ENCODE measurements at places on chromosomes 5 and 9.

- DNase-seq: no peak
Measured at GRCh38 chr9:110728058-110728457, 59.5 kb downstream of the MUSK start.

GRCh38 chr9:126626127-126626925 lies 12.6 kb downstream of the LMX1B start:
- DNase-seq: no peak

DNA sequence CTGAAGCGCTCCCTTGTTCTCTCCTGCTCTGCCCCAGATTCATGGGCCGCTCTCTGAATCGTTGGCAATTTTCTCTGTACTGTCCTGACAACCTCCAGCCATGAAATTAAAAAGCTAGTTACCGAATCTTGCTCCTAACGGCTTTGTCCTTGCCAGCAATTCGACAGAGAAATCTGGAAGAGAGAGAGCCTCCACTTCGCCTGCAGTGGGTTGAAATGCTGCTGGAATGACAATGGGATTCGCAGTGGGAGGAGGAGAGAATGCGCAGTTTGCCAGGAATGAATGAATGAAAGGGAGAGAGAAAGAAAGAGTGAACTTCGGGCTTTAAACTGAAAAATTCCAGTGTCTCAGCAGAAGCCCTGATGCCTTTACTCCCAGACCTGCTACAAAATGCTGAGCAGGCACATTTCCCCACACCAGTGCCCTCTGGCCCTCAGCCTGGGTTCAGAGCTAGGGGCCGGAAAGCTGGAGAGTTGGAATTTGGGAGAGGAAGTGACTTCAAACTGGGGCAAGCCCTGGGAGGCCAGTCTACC lies 11.5 kb upstream of the BOD1 start:
- peak; percentile 60 for DNase-seq

- DNase-seq: no peak
Measured at GRCh38 chr5:61416010-61416409, 84.0 kb downstream of the ZSWIM6 start.

GRCh38 chr5:92945605-92946097 lies 635.4 kb downstream of the NR2F1-AS1 start:
- DNase-seq: no peak

DNA sequence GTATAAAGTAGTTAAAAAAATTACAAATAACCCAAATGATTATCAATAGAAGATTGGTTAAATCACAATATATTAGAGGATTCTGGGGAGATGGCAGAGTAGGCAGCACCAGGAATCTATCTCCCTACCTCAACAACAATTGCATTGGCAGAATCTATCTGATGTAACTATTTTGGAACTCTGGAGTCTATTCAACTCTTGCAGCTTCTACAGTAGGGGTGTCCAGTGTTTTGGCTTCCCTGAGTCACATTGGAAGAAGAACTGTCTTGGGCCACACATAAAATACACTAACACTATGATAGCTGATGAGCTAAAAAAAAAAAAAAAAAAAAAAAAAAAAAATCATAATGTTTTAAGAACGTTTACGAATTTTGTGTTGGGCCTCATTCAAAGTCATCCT lies 29.2 kb upstream of the ECM2 start:
- DNase-seq: no peak

DNA sequence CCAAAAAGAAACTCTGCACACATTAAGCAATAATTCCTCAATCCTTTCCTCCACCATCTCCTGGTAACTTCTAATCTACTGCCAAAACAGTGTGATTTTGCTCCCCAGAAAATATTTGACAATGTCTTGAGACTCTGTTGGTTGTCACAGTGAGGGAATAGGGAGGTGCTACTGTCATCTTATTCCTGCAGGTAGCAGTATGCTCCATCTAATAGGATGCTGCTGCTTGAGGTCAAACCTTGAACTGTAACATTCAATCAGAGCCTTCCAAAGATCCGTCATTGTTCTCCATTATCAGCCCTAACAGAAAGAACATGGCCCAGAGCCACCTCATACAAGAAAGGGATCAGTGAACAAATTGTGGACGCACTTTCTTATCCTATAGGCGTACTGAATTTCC lies 514.7 kb upstream of the GRIN3A start:
- no peak for DNase-seq

DNA sequence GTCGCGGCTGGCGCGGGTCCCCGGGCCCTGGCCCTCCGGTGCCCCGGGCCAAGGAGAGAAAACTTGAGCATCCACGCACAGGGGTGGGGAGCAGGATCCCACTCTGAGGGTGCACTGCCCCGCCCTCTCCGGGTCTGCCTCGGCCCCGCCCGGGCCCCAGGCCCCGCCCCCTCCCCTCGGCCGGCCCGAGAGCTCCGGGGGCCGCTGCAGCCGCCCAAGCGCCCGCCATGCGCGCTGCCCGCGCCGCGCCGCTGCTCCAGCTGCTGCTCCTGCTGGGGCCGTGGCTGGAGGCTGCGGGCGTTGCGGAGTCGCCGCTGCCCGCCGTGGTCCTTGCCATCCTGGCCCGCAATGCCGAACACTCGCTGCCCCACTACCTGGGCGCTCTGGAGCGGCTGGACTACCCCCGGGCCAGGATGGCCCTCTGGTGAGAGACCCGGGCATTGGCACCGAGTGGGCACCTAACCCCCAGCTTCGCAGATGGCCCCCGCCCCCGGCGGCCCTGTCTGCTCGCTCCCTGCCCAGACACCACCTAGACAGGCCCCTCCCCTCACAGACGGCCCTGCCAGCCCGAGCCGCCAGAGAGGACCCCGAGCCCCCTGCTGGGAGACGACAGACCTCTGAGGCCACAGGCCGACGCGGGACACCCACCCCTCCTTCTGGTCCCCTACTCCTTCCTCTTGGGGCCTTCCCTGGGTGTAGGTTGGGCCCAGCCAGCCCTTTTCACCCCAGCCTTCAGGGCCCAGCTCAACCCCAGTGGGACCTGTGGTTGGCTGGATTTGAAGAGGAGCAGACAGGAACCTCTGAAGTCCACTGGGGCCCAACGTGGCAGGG lies at the start of gene CERCAM:
CERCAM (plus strand) TSS at position 207 of the 831 bp plus-strand sequence; CDS start at position 228, 21 bp downstream.
- peak; percentile 64 for DNase-seq

DNA sequence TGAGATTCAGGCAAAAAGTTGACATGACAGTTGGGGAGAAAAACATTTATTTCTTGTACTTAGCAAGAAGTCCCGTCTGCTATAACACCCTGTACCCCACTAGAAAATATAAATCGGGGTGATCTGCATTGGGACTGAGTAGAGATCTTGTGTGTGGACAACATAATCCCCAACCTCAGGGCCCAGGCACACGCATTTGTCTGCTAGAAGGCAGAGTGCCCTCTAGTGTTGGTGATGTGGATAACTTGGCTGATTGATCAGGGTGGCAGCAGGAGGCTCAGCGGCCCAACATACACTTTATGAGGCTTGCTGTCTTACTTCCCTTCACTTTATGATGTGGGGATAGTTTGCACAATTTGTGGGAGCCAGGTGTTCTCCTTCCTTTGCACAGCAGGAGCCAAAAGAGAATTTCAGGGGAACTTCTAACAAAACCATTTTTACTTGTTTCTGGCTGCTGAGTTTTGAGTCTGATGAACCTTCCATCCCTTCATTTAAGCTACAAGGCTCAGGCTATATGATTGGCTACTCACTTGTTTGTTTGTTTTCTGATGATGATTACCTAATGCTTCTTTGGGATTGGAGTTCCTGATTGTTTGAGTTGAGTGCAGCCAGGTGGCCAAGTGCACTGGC lies 263.2 kb downstream of the DMAC1 start:
- DNase-seq: no peak

DNA sequence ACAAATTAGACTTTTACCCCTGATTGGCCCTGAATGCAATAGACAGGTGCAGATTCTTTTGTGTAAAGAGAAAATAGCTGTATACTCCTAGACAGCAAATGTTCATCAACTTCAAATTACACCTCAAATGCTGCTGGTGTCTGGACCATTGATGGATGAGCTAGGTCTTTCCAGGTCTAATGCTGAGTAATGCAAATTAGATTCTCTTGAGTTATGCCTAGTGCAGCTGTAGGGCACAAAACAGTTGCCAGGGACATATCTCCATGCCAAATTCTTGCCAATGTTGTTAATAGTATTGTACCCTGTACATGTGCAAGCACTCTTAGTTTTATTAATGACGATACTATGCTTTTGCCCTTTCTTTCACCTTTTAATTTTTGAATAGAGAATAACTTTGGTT lies 72.3 kb upstream of the CNTLN start:
- DNase-seq: no peak

DNA sequence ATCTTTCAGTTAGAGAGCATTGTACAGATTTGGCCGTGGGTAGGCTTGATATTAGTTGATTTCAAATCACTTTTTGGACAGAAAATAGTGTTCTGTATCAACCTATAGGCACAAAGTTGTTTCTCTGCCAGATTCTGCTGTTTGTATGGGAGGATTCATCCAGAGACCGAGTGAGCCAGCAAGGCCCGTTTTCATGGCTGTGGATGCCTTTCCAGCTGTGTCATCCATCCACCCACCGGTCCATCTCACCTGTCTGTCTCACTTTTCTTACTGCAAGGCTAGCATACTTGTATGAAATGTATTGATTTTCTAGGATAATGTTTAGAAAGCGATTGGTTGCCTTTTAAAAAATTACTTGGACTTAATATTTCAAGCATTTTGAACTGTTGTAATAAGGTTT lies 34.4 kb downstream of the ICE1 start:
- no peak for DNase-seq

GRCh38 chr5:165616490-165617405 lies 2111.3 kb downstream of the MAT2B start:
- no peak for DNase-seq

DNA sequence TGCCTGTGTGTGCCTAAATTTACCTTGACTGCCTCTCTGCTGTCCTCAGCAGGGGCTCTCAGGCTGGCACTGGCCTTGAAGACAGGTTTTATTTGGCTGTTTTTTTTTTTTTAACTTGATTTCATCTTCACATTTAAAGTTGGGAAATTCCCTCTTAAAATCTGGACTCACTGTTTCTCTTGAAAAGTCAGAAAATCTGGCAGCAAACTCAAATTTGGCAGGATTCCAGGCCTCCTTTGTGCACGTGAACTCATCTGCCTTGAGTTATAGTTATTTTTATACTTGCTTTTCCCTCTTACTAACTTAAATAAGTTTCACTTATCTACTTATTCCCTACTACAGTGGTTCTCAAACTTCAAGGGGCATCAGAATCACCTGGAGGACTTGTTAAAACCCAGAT lies 118.4 kb upstream of the MAP3K1 start:
- DNase-seq: no peak
